ENCODE measurements at places on chromosomes 2 and 18.

GRCh38 chr2:88764850-88765153 is 73.3 kb downstream of the RPIA start:
- no peak for DNase-seq

GRCh38 chr18:34097312-34097711 is 127.4 kb downstream of the NOL4 start:
- no peak for DNase-seq

- no peak for DNase-seq
Observed at GRCh38 chr2:190929919-190930318, 49.3 kb downstream of the GLS start.

GRCh38 chr2:85222792-85223191 is 89.6 kb downstream of the TCF7L1 start:
- no peak for DNase-seq

GRCh38 chr18:13159579-13159978 is 59.0 kb upstream of the LDLRAD4 start:
- DNase-seq = no peak

- no peak for DNase-seq
Observed at GRCh38 chr2:144215701-144216675, 303.9 kb downstream of the ZEB2 start.

- DNase-seq = no peak
Observed at GRCh38 chr2:237503201-237503600, 16.1 kb downstream of the MLPH start.

- no peak for DNase-seq
Observed at GRCh38 chr2:3630631-3631030, 27.4 kb upstream of the ALLC start.

DNA sequence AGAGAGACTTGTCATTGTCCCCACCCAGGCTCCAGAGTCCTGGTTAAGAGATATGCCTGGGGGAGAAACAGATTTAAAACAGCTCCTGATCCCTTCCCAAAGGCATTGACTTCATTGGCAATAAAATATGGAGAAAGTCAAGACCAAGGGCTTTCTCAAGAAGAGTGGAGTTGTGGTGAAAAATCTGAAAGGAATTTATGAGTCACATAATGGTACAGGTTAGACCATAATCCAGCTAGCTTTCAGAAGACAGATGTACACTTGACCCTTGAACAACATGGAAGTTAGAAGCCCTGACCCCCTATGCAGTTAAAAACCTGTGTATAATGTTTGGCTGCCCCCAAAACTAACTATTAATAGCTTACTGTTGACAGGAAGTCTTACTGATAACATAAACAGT is 599.1 kb upstream of the SOX11 start:
- DNase-seq = no peak

DNA sequence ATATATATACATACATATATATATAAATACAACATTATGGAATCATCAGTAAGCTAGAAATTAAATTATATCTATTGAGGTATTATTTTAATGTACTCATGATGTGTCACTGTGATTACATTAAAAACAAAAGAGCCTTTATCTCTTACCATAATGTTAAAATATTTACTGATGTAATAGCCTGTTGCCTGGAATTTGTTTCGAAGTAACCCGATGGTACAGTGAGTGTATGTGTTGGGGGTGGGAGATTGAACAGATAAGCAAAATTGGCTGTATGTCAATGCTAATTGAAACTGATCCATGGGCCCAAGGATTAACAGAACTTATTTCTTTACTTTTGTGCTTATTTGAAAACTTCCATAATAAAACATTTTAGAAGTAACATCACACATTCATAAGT is 1473.2 kb downstream of the LRP1B start:
- no peak for DNase-seq

GRCh38 chr2:25920786-25921415 is 42.6 kb upstream of the ASXL2 start:
- no peak for DNase-seq
